ENCODE measurements at places on chromosomes 2 and 18.

DNA sequence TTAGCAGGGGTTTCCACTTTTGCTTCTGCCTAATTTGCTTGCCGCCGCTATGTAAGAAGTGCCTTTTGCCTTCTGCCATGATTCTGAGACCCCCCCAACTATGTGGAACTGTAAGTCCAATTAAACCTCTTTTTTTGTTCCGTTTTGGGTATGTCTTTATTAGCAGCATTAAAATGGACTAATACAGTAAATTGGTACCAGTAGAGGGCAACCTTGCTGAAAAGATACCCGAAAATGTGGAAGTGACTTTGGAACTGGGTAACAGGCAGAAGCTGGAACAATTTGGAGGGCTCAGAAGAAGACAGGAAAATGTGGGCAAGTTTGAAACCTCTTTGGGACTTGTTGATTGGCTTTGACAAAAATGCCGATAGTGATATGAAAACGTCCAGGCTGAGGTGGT is 216.1 kb upstream of the FSIP2 start:
- DNase-seq, result no peak

DNA sequence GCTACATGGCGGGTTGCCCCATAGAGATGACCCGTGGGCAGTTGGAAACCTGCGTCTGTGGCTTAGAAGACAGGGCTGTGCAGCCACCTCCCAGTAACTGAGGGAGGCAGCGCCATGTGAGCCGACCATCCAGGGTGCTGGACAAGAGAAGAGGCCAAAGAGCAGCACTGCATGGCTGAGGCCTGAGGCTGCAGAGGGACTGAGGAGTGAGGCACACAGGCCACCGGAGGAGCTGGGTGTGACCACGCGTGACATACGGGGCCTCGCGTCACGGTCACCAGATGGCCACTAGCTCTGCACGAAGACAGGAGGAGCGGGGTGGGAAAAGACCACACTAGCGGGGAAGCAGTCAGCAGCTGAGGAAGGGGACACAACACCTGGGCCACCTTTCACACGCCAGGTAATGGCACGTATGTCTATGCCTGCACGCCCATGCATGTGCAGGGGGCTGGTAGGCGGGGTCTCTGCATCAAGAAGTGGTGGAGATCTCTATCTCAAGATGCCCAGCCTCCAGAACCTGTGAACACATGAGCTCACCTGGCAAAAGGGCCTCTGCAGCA is 61.4 kb downstream of the NDUFA10 start:
- no peak for DNase-seq

GRCh38 chr2:50623244-50623643 is 408.7 kb downstream of the NRXN1 start:
- DNase-seq, result no peak

GRCh38 chr2:239553376-239554000 is 152.7 kb upstream of the HDAC4 start:
- no peak for DNase-seq
